ENCODE measurements at places on chromosomes 5 and 9. TPM values are rescaled to one million over a fixed set of nuclear protein-coding genes. Genes with fewer than 3 reads are reported as not detected.
A peak's percentile ranks its signal among the peaks of the same experiment; 100 is the strongest.

GRCh38 chr5:11785771-11786352 is 118.4 kb downstream of the CTNND2 start:
- H3K36me3 ChIP-seq = no peaks in the 10 kb centered on the region
- H3K27ac ChIP-seq = no peak overlapping the region

The EGFLAM gene
- polyA plus RNA-seq = 0.13 TPM

- no peaks in the 10 kb centered on the region for H3K27me3 ChIP-seq
- H3K4me3 ChIP-seq = no peak overlapping the region
- H3K4me1 ChIP-seq = no peaks in the 10 kb centered on the region
- H3K36me3 ChIP-seq = no peaks in the 10 kb centered on the region
- no peak for DNase-seq
Observed at GRCh38 chr5:66582499-66583165, 13.6 kb upstream of the MAST4 start.

The SPATA31C1 gene
- not detected for polyA plus RNA-seq

The PLPP7 gene
- polyA plus RNA-seq = 8.6 TPM

DNA sequence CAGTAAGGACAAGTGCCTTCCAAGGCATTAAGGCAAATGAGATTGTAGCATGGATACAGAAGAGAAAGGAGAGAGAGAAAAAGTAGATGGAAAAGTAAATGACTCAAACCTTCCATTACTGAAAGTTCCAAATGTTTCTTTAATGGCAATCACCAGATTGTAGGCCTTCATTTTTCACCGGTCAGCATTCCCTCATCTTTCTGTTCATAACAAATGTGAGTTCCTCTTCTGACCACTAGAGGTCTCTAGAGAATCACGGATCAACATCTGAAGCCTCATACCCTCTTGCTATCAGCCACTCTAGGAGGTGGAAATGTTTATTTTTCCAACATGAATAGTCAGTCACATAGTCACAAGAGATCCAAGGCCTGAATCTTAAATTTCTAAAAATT is 73.6 kb upstream of the RPS23 start:
- no peaks in the 10 kb centered on the region for H3K36me3 ChIP-seq
- peaks cover 5% of the 10 kb centered on the region for H3K4me1 ChIP-seq
- no peak overlapping the region for H3K4me3 ChIP-seq

The SLC38A9 gene
- 14.2 TPM for polyA plus RNA-seq

DNA sequence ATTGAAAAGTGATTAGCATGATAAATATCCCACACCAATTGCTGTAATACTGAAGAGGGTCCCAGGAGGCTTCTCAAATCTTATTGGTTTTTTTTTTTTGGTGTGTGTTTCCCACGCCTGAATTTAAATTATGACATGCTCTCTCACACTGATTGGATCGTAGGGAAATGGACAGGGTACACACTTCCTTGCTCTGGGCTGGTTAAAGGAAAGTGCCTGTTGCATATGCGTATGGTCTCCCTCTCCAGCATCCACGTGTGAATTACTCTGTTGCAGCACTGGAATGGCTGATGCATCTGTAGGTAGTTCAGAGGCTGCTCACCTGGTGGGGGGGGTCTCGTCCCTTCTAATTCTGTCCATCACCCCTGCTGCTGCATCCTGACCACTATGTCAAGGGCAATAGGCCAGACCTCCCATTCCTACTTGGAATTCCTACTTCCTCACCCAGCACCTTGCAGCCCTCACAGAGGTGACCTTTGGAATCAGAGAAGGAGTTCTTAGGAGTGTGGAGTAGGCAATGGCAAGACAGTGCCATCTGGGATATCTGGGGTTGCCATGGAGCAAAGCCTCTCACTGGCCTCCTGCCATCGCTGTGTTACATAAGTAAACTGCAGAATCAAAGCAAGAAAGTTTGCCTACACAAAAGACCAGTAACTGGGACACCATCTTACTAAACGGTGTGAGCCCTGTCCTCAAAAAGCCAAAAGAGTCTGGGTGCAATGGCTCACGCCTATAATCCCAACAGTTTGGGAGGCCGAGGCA is 71.4 kb upstream of the FBXW11 start:
- H3K27ac ChIP-seq = no peak overlapping the region
- H3K27me3 ChIP-seq = no peaks in the 10 kb centered on the region
- no peaks in the 10 kb centered on the region for H3K4me1 ChIP-seq
- peaks cover 10% of the 10 kb centered on the region for H3K36me3 ChIP-seq
- no peak for DNase-seq

The EMB gene
- polyA plus RNA-seq = 15.5 TPM

- H3K27ac ChIP-seq = no peak overlapping the region
- no peak overlapping the region for H3K4me3 ChIP-seq
- H3K27me3 ChIP-seq = no peaks in the 10 kb centered on the region
Observed at GRCh38 chr5:79224286-79224984, 11.5 kb upstream of the JMY start.

DNA sequence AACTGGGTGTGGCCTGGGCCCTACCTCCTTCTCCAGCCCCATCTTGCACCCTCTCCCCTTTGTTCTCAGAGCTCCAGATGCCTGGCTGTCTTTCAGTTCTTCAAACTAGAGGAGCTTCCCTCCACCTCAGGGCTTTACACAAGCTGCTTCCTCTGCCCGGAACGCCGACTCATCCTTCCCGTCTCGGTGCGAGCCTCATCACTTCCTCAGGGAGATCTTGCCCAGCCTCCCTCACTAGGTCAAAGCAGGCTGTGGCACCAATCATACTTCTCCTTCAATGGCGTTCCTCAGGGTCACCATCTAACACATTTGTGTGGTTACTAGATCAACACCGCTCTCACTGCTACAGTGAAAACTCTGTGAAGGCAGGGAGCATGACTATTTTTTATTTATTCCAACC is 56.2 kb upstream of the ZSWIM6 start:
- DNase-seq = no peak
- H3K4me1 ChIP-seq = peaks cover 24% of the 10 kb centered on the region
- no peak overlapping the region for H3K27ac ChIP-seq
- H3K36me3 ChIP-seq = no peaks in the 10 kb centered on the region

DNA sequence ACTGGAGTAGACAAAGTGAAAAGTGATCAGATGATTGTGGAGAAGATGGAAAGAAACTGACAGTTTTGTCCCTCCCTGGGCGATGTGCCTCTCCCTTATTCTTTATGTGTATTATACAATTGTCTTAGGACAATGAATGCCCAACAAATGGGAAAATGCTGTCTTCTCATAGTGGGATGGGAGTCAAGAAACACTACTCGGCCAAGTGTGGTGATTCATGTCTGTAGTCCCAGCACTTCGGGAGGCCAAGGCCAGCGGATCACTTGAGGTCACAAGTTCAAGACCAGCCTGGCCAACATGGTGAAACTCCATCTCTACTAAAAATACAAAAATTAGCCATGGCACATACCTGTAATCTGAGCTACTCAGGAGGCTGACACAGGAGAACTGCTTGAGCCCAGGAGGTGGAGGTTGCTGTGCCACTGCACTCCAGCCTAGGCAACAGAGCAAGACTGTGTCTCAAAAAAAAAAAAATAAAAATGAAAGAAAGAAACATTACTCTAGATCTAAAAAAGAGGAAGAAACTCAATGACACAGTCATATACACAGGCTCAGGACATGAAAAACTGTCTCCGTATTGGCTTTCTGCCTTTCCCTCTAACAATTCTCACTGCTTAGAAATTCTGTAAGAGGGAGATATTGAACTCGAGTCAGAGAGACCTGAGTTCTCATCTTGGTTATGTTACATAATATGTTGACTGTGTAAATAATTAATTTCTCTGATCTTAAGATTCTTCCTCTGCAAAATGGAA is 67.9 kb upstream of the TARS1 start:
- no peak overlapping the region for H3K4me3 ChIP-seq
- H3K27ac ChIP-seq = peak overlapping the region; percentile 92
- H3K36me3 ChIP-seq = no peaks in the 10 kb centered on the region

The ZNF367 gene
- 1.5 TPM for polyA plus RNA-seq

DNA sequence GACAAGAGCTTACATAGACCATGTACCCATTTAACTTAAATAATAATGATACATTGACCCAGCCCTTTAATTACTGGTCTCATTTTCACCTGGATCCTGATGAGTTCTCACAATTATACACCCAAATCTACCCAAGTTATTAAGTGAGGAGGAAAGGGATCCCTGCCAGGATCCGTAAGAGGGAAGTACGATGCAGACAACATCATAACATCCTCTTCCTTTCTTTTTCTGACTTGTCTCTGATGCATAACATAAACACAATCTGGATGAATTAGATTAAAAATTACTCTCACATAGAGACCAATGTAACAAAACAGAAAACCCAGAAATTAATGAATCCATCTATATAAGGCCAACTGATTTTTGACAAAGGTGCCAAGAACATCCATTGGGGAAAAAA is 17.0 kb downstream of the MARCHF3 start:
- no peaks in the 10 kb centered on the region for H3K36me3 ChIP-seq
- no peak for DNase-seq
- peak overlapping the region; percentile 20 for H3K4me3 ChIP-seq
- no peaks in the 10 kb centered on the region for H3K27me3 ChIP-seq
- H3K4me1 ChIP-seq = peaks cover 2% of the 10 kb centered on the region

GRCh38 chr9:81631218-81631745 is 58.1 kb downstream of the TLE1 start:
- H3K36me3 ChIP-seq = peaks cover 4% of the 10 kb centered on the region
- no peak overlapping the region for H3K4me3 ChIP-seq
- H3K4me1 ChIP-seq = peaks cover 13% of the 10 kb centered on the region
- H3K27me3 ChIP-seq = no peaks in the 10 kb centered on the region

- DNase-seq = peak; percentile 46
- peak overlapping the region; percentile 83 for H3K4me3 ChIP-seq
- peak overlapping the region; percentile 100 for H3K27ac ChIP-seq
- H3K36me3 ChIP-seq = no peaks in the 10 kb centered on the region
Observed at GRCh38 chr5:51380603-51381207, 2.5 kb upstream of the ISL1 start.

DNA sequence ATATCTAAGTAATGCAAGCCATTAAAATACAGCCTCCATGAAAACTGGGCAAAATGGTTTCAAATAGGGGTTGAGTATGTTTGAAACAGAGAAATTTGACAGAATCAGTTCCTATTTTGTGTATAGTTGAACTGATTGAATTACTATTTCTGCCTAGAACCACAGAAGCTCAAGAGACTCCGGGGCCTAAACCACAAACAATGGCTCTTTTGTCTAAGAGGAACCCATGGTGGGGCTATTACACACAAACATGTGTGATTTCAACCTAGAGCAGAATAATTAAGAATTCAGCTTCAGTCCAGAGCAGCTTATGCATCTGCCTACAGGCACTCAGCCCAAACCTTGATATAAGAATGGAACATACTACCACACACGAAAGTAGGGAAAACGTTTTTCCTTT is 171.2 kb upstream of the MPDZ start:
- no peaks in the 10 kb centered on the region for H3K27me3 ChIP-seq
- H3K36me3 ChIP-seq = no peaks in the 10 kb centered on the region
- H3K4me3 ChIP-seq = no peak overlapping the region
- H3K4me1 ChIP-seq = no peaks in the 10 kb centered on the region
- no peak overlapping the region for H3K27ac ChIP-seq
- DNase-seq = no peak

DNA sequence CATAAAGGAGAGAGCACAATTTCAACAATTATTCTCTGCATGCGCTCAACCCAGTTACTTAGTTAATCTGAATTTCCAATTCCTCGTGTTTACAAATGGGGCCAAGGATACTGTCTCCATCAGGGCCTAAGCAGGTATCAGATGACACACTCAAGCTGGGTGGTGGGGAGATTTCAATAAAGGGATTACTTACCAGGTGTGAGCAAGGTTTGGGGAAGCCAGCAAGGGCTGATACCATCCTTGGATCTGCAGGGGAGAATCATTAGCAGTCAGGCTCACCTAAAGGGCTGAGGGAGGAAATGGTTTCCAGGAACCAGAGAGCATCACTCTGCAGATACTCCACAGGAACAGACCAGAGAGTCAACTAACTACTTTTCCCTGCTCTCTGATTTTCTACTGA is 487.1 kb downstream of the NTRK2 start:
- H3K4me1 ChIP-seq = peaks cover 22% of the 10 kb centered on the region
- no peaks in the 10 kb centered on the region for H3K27me3 ChIP-seq
- H3K27ac ChIP-seq = no peak overlapping the region
- no peak overlapping the region for H3K4me3 ChIP-seq
- no peak for DNase-seq
- no peaks in the 10 kb centered on the region for H3K36me3 ChIP-seq

The SHOC1 gene
- not detected for polyA plus RNA-seq

All from SK-N-SH (cell line).